SJSA1 (cell line): ENCODE measurements at places on chromosomes 4 and X. TPM values are rescaled to one million over a fixed set of nuclear protein-coding genes. Genes with fewer than 3 reads are reported as not detected.

DNA sequence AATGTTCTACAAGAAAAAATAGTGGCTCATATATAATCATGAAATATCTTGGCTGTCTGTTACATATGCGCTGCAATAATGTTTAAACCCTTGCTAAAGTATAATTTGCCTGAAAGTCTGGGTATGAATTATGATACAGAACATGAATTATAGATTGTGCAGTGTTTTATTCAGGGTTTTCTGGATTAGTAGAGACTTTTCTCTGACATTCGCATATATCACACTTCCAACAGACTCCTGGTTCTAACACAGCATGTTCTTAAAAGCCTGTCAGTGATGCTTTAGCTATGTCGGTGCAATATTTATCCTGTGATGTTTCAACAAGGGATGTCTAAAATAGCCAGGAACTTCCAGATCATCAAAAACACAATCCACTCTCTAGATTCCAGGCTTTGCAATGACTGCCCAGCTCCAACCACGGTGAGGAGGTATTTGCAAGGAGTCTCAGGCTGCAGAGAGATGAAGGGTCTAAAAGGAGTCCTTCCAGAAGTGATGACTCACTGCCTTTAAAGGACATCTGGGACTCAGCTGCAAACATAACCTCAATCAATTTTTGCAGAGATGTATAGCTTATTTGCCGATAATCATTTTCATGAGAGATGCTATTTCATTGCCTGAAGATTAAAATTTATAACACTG lies 69.4 kb downstream of the RWDD4 start:
- no peak for DNase-seq

- no peak for DNase-seq
Measured at GRCh38 chrX:115939070-115939469, 231.5 kb upstream of the AGTR2 start.

GRCh38 chrX:40097504-40098263 lies at the start of gene BCOR:
Gene BCOR (minus strand): TSS chrX:40097958. CDS start chrX:40077929, 20,029 bp downstream.
- DNase-seq, result peak; percentile 66

GRCh38 chrX:119935215-119935874 lies 8.2 kb downstream of the NKAP start:
- DNase-seq, result no peak

DNA sequence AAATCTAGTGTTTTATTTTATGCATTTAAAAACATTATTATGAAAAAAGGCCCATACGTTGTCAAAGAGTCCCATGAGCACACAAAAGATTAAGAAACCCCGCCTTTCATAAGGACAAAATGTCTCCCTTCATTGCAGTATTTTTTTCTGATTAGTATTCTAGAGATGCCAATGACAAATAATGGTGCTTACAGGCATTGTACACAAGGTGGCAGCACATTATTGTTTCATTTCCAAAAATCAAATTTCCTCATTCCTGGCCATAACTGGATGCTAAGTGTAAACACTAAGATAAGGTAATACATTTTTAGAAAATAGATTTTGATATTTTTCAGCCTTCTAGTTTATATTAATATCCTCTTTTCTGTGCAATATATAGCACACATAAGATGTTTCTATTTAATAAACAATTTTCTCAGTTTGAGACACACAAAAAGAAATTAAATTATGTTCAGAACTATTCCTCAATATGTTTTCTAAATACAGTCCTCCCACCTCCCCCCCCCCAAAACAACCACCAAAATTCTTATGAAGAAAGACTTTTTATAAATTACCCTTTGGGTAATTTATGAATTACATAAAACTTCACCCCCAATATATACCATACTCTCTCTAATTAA lies 47.7 kb downstream of the TIGD2 start:
- DNase-seq, result no peak

DNA sequence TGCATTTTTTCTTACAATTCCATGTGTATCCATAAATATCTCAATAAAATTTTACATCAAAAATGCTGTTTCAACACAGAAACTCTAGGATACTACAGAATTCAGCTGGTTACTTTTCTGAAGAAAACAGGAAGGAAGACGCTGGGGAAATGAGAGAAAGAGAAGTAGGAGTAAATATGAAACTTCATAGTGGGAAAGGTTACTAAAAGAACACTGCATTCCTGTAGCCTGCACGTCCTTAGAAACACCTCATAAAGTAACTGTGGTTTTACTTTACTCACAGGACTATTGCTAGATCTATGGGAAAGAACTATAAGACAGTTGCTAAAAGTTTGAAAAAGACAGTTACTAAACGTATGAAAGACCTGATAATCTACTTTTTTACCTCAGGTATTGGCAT lies 23.1 kb downstream of the ATP11C start:
- DNase-seq, result no peak

DNA sequence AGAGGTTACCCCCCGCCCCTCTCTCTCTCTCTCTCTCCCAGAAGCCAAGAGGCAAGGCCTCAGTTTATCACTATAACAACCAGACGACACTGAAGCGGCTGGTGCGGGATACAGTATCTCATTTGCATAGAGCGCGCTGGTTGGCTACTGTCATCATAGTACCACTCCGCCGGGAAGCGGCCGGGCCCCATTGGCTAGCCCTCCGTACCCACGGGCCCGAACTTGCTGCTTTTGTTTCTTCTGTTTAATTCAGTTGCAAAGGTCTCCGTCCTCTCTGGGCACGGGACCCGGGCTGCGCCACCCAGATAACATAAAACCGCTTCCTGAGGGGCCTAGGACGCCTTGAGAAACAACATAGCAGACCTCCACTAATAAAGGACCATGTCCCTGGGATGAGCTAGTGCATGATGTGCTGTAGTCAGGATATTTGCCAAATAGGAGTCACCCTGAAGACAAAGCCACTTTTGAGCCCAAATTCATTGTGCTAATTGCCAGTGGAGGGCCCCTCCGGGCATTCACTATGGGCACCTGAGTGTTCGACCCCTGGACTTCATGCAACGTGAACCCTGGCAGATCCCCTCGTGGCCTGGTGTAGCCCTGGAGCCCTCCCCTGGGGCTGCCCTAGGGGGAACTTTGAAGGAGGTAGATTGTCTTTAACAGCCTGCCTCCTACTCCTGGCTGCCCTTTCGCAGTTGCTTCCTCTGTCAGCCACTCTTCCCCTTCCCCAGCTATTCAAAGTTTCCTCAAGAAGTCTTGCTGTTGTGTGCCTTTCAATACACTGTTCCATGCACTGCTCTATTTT lies at the start of gene PCYT1B:
Gene PCYT1B (minus strand): TSS at position 91 of the 802 bp plus-strand sequence. CDS start 242 bp downstream, outside the sequence.
- DNase-seq, result peak; percentile 43

DNA sequence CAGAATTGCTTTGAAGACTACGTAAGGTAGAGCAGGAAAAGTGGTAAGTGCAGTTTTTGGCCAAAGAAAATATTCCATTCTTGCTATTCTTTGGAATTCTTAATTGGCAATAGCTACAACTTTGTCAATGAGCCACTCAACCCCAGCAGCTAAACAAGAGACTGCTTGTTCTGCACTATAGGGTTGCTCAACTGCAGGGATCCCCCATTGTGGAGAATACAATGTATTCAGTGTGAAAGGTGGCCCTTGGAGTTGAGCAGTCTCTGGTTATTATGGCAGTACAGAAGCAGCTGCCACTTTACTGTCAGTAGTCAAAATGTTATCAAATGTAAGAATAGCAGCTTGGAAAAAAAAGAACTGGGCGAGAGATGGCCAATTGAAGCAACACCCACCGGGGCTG lies 808.7 kb downstream of the CENPC start:
- no peak for DNase-seq

DNA sequence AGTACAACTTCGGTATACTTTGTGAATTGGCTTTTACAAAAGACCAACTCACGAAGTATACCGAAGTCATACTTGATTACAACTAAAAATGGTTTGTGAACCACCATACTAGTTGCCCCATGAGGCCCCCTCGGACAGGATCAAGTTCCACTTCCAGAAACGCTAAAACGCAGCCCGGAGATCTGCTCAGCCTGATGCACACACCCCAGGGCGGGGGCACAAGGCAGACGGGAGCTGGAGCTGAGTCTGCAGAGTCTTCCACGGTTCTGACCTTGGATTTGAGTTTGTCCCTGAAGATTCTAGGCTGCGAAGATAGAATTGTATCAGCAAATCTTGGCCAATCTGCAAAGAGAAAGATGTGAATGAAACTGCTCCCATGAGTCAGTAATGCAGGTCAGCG lies 118.1 kb downstream of the SORCS2 start:
- no peak for DNase-seq

The CXCR3 gene
- not detected in 2 replicates for total RNA-seq

GRCh38 chr4:168864821-168865541 lies 145.1 kb downstream of the CBR4 start:
- no peak for DNase-seq

GRCh38 chrX:70422851-70423341 lies at the start of gene GDPD2:
Gene GDPD2 (plus strand): TSS chrX:70423314. CDS start chrX:70424985, 1,671 bp downstream.
- DNase-seq, result peak; percentile 2

DNA sequence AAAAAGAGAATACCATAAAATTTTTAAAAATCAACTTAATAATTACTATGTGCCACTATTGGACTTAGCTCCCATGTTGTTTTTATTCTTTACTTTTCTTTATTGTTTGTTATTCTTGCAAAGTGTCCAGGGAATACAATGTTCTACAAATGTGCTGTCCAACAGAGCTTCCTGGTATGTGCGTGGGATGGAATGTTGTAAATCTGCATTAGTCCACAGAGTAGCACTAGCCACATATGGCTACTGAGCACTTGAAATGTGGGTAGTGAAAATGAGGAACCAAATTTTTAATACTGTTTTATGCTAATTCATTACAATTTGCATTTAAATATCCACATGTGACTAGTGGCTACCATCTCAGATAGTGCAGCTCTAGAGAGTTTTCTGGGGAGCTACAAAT lies 14.3 kb upstream of the CORIN start:
- DNase-seq, result no peak

The CFAP47 gene
- not detected in 2 replicates for total RNA-seq

The SLC4A4 gene
- total RNA-seq, result 0.05 and 0.09 TPM in 2 replicates

The IL13RA1 gene
- 47.7 and 52.3 TPM in 2 replicates for total RNA-seq

The MAGEA12 gene
- not detected in 2 replicates for total RNA-seq

- no peak for DNase-seq
Measured at GRCh38 chr4:95959633-95960032, 119.7 kb downstream of the PDHA2 start.

The ACE2 gene
- total RNA-seq, result 0.08 TPM in 1 of 2 replicates, not detected in the other

- no peak for DNase-seq
Measured at GRCh38 chrX:117511379-117511778, 605.2 kb downstream of the KLHL13 start.

DNA sequence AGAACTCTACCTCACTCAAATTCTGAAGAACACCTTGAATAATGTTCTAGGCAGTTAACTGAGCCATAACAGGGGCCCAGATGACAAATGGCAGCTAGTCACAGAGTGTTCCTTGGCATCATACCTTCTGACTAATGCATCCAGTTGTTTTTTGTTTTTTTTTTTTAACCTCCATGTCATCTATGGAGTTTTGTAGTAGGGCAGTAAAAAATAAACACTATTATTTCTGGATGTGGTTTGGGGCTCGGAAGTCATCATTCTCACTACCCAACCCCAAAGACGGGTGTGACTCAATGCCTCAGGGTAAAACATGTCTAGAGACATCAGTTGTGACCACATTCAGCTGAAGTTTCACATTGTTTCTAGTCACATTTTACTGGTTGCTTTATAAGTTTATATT lies 31.2 kb upstream of the MCF2 start:
- peak; percentile 63 for DNase-seq

The SMAD1 gene
- total RNA-seq, result 13.4 and 16.7 TPM in 2 replicates

The FAM47E gene
- total RNA-seq, result not detected in 2 replicates

GRCh38 chr4:117326091-117326490 lies 240.7 kb upstream of the TRAM1L1 start:
- DNase-seq, result peak; percentile 9

The CLCN5 gene
- 2.0 and 3.5 TPM in 2 replicates for total RNA-seq

The SPANXA1 gene
- total RNA-seq, result 0.68 TPM in 1 of 2 replicates, not detected in the other

The GPC3 gene
- 3.8 and 5.7 TPM in 2 replicates for total RNA-seq

The SPANXD gene
- total RNA-seq, result not detected in 2 replicates

- no peak for DNase-seq
Measured at GRCh38 chr4:39433878-39434492, 24.7 kb downstream of the RPL9 start.

The RAB41 gene
- not detected in 2 replicates for total RNA-seq

DNA sequence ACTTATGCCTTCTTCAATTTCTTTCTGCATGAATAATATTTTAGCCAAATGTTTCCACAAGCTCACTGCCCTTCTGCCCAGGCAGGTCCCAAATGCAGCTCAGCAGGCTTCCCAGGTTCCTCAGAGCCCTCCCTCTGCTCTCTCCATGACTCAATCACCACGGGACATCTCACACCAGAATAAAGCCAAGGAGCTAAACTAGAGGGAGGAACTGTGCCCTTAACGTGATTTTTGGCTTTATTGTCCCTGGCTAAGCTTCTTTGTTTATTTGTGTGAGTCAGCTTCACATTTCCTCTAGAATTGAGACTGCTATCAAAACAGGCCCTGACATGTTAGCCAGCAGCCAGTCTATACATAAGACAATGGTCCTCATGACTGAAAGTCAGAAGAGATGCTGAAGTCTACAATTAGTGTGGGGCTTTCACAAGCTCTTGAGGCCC lies 186.4 kb upstream of the GALNT7 start:
- peak; percentile 57 for DNase-seq

DNA sequence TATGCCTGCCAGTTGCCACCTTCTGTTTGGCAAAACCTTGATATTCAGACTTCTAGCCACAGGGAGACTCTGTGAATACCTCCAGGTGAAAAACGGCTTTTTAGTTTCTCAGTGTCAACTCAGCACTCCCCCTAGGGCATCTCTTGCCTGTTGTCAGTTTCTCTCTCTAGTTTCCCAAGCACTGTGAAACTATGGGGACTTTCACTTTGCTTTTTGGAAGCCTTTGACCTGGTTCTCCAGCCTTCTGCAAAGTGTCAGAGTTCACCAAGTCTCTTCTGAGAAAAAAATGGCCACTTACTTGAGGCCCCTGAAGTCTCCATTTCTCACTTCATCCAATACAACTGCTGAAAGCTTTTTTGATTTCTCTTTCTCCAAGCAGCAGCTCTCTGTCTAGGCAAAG lies 521.5 kb downstream of the INPP4B start:
- no peak for DNase-seq

DNA sequence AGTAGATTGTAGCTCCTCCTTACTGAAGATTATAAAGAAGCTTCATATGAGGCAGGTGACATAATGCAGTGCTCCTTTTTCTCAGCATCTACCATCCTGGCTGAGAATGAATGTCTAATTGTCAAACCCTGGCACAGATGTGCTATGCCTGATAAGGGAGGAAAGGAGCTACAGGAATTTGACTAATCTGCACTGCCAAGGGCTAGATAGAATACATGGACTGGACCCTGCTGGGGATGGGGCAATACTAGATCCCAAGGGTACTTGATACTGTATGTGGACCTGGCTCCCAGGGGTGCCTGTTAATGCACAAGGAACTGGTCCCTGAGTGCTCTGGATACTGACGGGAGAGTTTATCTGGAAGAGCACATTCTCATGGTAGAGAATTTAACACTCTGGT lies 362.2 kb upstream of the EMCN start:
- no peak for DNase-seq

- DNase-seq, result no peak
Measured at GRCh38 chrX:71292669-71293365, 8.7 kb upstream of the ITGB1BP2 start.

The RIPPLY1 gene
- total RNA-seq, result not detected in 2 replicates

The CAPN6 gene
- total RNA-seq, result 0.05 TPM in 1 of 2 replicates, not detected in the other

DNA sequence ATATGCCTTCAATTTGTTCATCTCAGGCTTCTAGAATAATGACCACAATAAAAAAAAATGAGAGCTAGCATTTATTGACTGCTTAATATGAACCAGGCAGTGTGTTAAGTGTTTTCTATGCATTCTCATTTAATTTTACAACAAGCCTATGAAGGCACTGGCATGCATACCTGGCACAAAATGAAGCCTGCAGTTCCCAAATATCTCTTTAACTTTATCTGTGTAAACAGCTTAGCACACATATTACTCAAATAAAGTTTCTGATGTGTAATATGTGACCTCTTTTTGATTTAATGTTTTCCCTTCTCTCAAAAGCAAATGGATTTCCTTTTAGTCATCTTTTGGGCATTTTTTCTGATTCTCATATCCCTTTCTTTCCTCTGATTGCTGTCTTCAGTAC lies 671.8 kb downstream of the PCDH7 start:
- no peak for DNase-seq

The RHOXF1 gene
- total RNA-seq, result not detected in 2 replicates
